ENCODE measurements at places on chromosomes 3 and 15. TPM values are rescaled to one million over a fixed set of nuclear protein-coding genes. Genes with fewer than 3 reads are reported as not detected.
A peak's percentile ranks its signal among the peaks of the same experiment; 100 is the strongest.

Gene MUC13
- not detected for total RNA-seq

Gene MYRIP
- 2.0 TPM for total RNA-seq

Gene NME9
- not detected for total RNA-seq

Gene HEG1
- 102 TPM for total RNA-seq

Gene SHC4
- 1.3 TPM for total RNA-seq

Gene DPH6
- 25.1 TPM for total RNA-seq

Gene GOLGA8T
- 1.1 TPM for total RNA-seq

Gene AP3B2
- not detected for total RNA-seq

Gene UBAP1L
- total RNA-seq = 0.88 TPM

Gene ARPIN
- 12.3 TPM for total RNA-seq

Gene SLC12A1
- not detected for total RNA-seq

Gene EPHB3
- total RNA-seq = 2.9 TPM

Gene ADPGK
- 9.1 TPM for total RNA-seq

Gene CPNE9
- total RNA-seq = not detected

Gene TRAT1
- total RNA-seq = 0.50 TPM

Gene CELF6
- 0.71 TPM for total RNA-seq

Gene UBA7
- 47.0 TPM for total RNA-seq

Gene ADIPOQ
- total RNA-seq = 47.0 TPM

Gene SEMA3B
- total RNA-seq = 23.8 TPM

Gene HDAC11
- 32.9 TPM for total RNA-seq

GRCh38 chr15:95931619-95932018 is 398.9 kb upstream of the NR2F2 start:
- DNase-seq = no peak

DNA sequence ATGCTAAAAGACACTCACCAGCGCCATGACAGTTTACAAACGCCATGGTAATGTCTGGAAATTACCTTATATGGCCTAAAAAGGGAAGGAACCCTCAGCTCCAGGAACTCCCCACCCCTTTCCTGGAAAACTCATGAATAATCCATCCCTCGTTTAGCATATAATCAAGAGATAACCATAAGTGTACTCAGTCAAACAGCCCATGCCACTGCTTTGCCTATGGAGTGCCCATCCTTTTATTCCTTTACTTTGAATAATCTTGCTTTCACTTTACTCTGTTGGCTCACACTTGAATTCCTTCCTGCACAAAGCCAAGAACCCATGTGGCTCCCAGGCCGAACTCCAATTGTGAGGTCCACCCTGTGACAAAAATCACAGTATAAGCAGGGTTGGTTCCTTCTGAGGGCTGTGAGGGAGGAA is 19.1 kb upstream of the FSTL1 start:
- DNase-seq = no peak

- DNase-seq = no peak
These were observed 1.1 kb downstream of the LSAMP start for GRCh38 chr3:116444115-116444747.

DNA sequence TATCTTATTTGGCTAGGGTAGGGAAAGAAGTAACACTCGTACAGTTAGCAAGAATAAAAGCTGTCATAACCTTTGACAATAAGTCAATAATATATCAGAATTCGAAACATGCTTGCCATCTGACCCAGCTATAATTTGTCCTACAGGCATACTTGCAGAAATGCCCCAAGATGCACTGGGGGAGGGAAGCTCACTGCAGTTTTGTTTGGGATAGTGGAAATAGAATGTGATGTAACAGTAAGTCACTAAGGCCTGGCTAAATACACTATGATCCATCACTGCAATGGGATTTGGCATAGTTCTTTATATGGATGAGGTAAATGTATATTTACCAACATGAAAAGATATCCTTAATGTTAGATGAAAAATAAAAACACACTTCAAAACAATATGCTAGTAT is 25.5 kb upstream of the TMOD3 start:
- DNase-seq = no peak

- no peak for DNase-seq
These were observed 57.2 kb upstream of the UTS2B start for GRCh38 chr3:191387441-191388077.

DNA sequence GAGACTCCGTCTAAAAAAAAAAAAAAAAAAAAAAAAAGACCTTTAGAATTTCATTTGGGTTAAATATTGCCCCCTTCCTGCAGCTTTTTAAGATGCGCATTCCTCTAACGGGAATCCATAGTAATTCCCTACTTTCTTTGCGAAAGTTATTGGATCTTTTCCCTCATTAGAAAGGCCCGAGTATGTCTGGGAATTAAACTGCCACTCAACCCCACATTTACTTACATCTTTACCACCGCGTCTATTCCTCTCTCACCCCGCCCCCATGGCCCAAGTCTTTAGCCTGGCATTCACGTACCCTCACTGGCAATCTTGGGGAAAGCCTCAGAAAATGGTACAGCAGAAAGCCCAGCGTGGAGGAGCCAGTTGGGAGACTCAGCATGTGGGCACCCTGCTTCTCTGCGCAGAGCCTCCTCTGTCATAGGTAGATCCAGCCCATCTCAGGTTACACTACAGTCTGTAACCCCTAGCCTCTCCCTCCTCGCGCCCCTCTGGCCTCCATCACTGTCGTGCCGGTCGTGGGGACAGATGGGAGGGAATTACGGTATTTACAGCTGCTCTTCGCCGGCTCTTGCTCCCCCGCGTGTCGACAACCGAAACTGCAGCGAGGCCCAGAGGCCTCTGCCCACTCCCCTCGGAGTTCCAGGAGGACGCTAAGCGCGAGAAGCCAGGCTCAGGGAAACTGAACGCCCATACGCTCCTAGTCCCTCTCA is 6.4 kb upstream of the ANKDD1A start:
- peak; percentile 87 for DNase-seq

DNA sequence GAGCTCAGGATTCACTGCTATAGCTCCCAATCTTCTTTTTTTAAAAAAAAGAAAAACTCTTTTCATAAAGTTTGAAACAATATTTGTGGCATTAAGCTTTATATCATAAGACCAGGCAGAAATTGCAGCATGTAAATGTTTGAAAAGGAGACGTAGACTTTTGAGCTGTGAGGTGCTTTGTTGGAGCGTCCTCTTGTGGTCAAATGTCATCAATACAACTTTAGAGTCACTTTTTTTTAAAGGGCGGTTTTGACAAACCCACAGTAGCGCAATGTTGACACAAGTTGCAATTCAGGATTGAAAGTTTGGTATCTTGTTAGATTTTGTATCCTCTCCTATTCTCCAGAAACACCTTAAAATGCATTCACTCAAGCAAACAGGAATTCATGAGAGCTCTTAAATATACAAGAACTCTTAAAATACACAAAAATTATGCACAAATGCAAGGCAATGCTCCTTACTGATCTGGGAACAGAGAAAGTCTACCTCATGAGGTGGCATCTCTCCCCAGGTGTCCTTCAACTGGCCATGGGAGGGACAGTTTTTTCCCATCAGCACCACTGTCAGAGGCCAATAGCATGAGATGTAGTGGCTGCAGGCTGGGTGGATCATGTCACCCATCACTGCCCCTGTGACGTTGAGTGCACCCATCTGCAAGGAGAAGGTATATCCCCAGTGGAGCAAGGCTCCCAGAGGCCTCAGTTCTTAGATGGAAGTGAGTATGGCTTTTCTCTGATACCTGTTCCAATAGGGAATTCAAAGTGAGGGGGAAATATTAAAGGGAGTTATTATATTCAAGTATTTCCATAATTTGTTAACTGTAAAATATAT is 70.7 kb downstream of the ANXA2 start:
- peak; percentile 15 for DNase-seq

DNA sequence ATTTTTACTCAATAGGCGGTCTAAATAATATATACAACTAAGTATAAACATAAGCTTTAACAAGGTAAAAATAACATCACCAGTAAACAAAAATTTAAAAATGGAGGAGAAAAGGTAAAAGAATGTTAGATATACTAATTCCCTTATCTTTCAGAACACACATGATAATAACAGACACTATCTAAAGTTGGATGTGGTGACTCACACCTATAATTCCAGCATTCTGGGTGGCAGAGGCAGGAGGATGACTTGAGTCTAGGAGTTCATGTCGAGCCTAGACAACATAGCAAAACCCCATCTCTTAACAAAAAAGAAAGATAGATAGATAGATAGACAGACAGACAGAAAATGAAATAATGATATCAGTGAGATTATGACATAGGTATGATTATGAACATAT is 85.1 kb downstream of the STAG1 start:
- no peak for DNase-seq

- DNase-seq = peak; percentile 29
These were observed 21.7 kb upstream of the GMNC start for GRCh38 chr3:190883973-190884832.

DNA sequence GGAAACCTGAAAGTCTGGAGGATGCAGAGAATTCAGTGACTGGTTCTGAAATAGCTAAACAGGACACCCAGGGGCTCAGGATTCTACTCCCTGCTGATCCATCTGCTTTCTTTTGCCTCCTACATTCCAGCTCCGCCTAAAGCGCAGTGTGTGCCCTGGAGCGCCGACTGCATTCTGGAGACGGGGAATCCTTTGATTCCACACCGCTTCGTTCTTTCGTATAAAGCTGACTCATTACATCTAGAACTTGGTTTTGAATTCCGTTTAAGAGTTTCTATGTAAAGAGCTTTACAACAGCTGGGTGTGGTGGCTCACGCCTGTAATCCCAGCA is 61.8 kb downstream of the SENP2 start:
- no peak for DNase-seq

- DNase-seq = no peak
These were observed 45.1 kb downstream of the COL8A1 start for GRCh38 chr3:99683465-99683864.

DNA sequence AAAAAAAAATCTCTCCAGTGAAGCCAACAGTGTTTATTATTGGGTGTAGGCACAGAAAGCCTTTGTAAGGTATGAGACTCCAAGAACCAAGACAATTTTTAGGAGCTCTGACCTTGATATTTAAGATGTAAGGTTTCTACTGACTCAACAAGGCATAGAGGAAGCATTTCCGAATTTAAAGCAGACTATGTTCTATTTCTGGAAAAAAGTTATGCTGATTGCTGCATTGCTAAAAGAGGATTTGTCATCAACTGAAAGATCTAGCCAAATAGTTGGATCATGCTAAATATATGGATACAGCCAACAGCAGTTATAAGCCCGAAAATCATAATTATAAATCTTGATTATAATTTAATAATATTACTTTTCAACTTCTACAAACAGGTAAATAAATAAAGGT is 53.3 kb upstream of the MELTF start:
- no peak for DNase-seq

GRCh38 chr3:194129581-194130133 is 6.3 kb upstream of the HES1 start:
- no peak for DNase-seq

GRCh38 chr3:175005881-175006280 is 146.7 kb downstream of the NAALADL2 start:
- DNase-seq = no peak

DNA sequence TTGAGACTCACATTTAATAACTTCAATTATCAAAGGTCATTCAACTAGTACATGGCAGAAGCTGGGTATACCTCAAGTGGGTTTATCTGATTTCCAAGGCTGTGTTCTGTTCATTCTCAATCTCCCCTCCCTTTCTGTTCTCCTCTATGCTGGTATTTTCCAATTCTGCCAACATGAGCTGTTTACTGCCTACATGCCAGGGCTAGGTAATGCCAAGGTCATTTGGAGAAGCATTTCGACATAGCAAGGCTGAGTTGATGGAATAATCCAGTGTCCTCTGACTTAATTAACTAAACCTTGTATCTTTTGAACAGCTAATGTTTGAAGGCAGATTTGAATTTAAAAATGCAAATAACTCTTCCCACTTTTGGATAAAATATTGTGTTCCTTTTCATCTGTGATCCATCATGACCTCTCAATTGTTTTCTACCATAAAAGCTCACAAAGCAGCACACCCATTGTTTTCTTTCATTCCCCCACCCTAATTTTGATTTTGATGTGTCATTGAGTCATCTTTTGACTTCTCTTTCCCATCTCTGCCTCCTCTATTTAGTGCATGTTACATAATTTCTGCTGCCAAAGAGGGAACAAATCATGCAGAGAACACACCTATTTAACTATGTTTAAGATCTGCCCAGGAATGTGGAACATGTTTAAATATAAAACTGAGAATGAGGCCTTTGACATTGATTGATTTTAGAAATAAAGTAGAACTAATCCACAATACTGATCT is 308.8 kb upstream of the NR2E3 start:
- peak; percentile 37 for DNase-seq

GRCh38 chr3:172030181-172030580 is 9.2 kb upstream of the FNDC3B start:
- no peak for DNase-seq

GRCh38 chr15:59711451-59712243 is 22.5 kb upstream of the BNIP2 start:
- no peak for DNase-seq

DNA sequence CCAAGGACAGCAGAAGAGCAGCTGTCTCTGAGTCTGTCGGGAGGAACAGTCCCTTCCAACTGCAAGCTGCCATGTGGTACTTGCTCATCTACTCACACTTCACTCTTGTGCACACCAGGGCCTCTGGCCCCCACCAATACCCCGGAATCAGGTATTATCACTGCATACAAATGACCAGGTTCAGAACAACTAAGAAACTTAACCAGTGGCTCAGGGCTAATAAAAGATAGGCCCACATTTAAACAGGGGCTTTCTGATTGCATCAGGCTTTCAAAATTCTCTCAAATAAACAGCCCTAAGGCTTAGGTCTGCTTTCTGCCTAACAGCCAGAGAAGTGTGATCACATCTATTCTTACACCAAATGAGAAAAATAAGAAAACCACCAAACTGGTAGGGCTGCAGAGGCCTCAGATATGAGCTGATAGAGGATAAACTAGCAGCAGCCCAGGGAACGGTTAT is 20.7 kb downstream of the CCDC12 start:
- DNase-seq = no peak

GRCh38 chr15:70726753-70727152 is 36.6 kb downstream of the UACA start:
- no peak for DNase-seq

DNA sequence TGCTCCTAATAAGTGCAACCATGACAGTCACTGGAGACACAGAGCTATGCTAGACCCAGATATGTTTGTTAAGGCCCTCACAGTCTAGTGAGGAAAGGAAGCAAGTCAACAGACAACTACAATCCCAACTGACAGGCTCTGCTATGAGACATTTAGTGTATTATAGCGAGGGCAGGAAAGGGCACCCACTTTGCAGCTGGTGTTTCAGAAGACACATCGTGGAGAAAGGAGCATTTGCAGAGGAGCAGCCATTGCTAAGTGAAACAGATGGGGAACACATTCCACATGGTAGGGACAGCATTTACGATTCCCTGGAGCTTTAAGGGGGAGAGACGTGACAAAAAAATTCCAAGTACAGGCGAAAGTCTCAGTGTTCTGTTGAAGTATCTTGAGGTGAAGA is 685.6 kb downstream of the AGBL1 start:
- DNase-seq = no peak

GRCh38 chr3:143464850-143465249 is 345.3 kb downstream of the CHST2 start:
- DNase-seq = no peak

- DNase-seq = no peak
These were observed 52.3 kb downstream of the GLB1 start for GRCh38 chr3:33044676-33045075.

GRCh38 chr3:94928921-94929320 is 866.1 kb downstream of the NSUN3 start:
- no peak for DNase-seq

GRCh38 chr3:138748190-138748589 is 86.5 kb downstream of the PIK3CB start:
- no peak for DNase-seq

GRCh38 chr3:38800511-38800910 is 15.5 kb downstream of the SCN10A start:
- DNase-seq = no peak
